ENCODE measurements at places on chromosomes 3 and 15.

DNA sequence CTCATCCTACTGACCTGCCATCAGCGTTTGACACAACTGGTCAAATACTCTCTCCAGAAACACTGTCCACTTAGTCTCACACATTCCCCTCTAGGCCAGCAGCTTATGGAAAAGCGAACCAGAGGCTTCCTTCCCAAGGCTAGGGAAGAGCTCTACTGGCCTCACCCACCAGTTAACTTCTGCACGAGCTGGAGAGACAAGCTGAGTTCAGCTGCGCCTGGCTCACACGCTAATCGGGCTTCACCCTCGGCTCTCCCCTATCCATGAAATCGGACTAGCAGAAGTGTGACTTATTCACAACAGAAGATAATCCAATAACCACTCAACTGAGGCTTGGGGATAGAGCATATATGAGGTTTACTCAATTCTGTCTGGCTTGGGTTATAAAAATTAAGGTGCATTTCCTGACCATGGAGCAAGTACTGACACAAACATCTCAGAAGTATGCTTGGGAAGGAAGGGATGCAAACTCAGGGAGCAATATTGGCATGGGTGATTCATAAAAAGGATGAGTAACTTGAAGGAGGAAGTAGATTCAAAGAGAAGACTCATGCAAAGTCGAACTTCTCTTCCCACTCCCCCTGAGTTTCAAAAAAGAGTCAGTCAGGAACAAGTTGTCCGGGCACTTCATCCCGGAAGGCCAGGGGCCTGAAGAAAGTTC lies 73.1 kb downstream of the XXYLT1 start:
- no peak for DNase-seq
- no peaks in the 10 kb centered on the region for H3K27me3 ChIP-seq
- H3K27ac ChIP-seq, result no peak overlapping the region
- H3K4me1 ChIP-seq, result peaks cover 14% of the 10 kb centered on the region
- H3K4me3 ChIP-seq, result no peak overlapping the region

GRCh38 chr3:9276761-9277370 lies 27.4 kb upstream of the SRGAP3 start:
- no peak overlapping the region for H3K4me3 ChIP-seq
- H3K27me3 ChIP-seq, result peaks cover 10% of the 10 kb centered on the region
- DNase-seq, result no peak
- no peak overlapping the region for H3K27ac ChIP-seq

GRCh38 chr3:157586293-157586692 lies 83.1 kb upstream of the VEPH1 start:
- H3K4me1 ChIP-seq, result no peaks in the 10 kb centered on the region
- peaks cover 5% of the 10 kb centered on the region for H3K27me3 ChIP-seq
- H3K36me3 ChIP-seq, result no peaks in the 10 kb centered on the region
- no peak for DNase-seq

GRCh38 chr3:196992461-196993065 lies 23.9 kb upstream of the PIGZ start:
- H3K27me3 ChIP-seq, result no peaks in the 10 kb centered on the region
- DNase-seq, result no peak
- no peak overlapping the region for H3K27ac ChIP-seq
- no peak overlapping the region for H3K4me3 ChIP-seq
- H3K4me1 ChIP-seq, result no peaks in the 10 kb centered on the region
- no peaks in the 10 kb centered on the region for H3K36me3 ChIP-seq

GRCh38 chr3:172673210-172673679 lies 37.6 kb downstream of the NCEH1 start:
- H3K4me1 ChIP-seq, result no peaks in the 10 kb centered on the region
- no peak overlapping the region for H3K4me3 ChIP-seq
- no peaks in the 10 kb centered on the region for H3K36me3 ChIP-seq
- DNase-seq, result peak; percentile 79
- no peak overlapping the region for H3K27ac ChIP-seq

GRCh38 chr3:152097770-152098169 lies 171.0 kb upstream of the MBNL1 start:
- H3K4me3 ChIP-seq, result no peak overlapping the region
- H3K4me1 ChIP-seq, result no peaks in the 10 kb centered on the region
- H3K36me3 ChIP-seq, result no peaks in the 10 kb centered on the region
- no peak overlapping the region for H3K27ac ChIP-seq
- DNase-seq, result no peak

- no peak overlapping the region for H3K27ac ChIP-seq
- peaks cover 3% of the 10 kb centered on the region for H3K36me3 ChIP-seq
- DNase-seq, result no peak
- no peaks in the 10 kb centered on the region for H3K27me3 ChIP-seq
Observed at GRCh38 chr3:50010959-50011358, 71.0 kb downstream of the RBM6 start.

GRCh38 chr3:141663993-141664392 lies 74.1 kb upstream of the RNF7 start:
- peaks cover 53% of the 10 kb centered on the region for H3K27me3 ChIP-seq
- no peak for DNase-seq
- no peak overlapping the region for H3K27ac ChIP-seq
- H3K4me1 ChIP-seq, result peaks cover 11% of the 10 kb centered on the region

GRCh38 chr3:105829229-105829628 lies 39.6 kb downstream of the CBLB start:
- H3K27ac ChIP-seq, result peak overlapping the region; percentile 100
- peak overlapping the region; percentile 93 for H3K4me3 ChIP-seq
- H3K4me1 ChIP-seq, result peaks cover 94% of the 10 kb centered on the region
- H3K36me3 ChIP-seq, result peaks cover 39% of the 10 kb centered on the region

- peaks cover 36% of the 10 kb centered on the region for H3K4me1 ChIP-seq
- no peaks in the 10 kb centered on the region for H3K27me3 ChIP-seq
- H3K36me3 ChIP-seq, result peaks cover 2% of the 10 kb centered on the region
- DNase-seq, result no peak
- H3K4me3 ChIP-seq, result no peak overlapping the region
- no peak overlapping the region for H3K27ac ChIP-seq
Observed at GRCh38 chr3:50562861-50563260, 4.7 kb downstream of the C3orf18 start.

DNA sequence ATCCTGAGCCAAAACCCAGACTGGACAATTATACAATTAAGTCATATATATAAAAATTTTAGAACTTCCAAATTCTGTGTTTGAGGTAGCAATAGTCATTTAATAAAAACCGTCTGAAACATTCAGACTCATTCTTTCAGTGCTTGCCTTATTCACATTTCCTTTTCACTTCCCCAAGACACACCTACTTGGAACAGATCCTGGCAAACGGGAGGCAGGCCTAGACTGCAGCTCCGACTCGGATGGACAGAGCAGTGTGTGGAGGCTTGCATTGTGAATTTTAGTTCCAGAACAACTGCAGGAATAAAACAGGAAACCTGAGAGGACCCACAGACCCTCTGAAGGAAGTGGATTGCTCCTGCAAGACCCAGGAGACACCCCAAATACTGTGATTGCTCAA lies 341.4 kb downstream of the CNTN3 start:
- no peaks in the 10 kb centered on the region for H3K4me1 ChIP-seq
- H3K27ac ChIP-seq, result no peak overlapping the region
- H3K4me3 ChIP-seq, result no peak overlapping the region
- no peaks in the 10 kb centered on the region for H3K36me3 ChIP-seq

DNA sequence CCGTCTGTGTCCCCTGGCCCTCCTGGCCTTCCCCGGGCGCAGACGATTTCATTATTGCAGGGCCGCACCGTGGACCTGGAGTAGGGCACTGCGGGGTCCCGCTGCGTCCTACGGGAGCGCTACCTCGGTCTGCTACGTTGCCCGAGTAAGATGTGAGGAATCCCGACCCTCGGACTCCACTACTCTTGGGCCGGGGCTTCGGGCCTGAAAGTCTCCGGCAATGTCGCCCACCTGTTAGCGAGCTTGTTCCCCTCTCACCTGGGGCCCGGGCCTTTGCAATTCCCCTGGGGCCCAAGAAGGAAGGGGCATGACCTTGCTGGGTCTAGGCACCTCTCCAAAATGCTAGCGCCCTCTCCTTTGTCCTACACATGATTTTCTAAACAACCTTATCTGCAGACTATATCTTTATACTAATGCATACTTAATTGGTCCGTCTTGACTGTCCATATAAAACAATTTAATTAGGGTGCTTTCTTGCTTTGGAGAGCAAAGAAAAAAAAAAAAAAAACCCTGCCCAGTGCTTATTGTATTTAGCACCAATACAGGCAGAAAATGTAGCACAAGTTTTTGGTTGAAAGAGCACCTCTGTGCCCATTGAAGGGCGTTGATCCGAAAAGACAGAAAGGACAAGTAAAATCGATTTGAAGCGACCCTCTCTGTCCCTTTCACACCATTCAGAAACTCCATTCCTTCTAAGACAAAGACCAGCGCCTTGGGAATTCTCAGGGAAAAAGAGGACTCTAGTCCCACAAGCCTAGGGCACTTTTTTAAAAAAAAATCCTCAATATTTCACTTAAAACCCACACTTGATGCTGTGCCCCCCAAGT lies 7.0 kb upstream of the NR2F2 start:
- no peak overlapping the region for H3K4me3 ChIP-seq
- no peak for DNase-seq
- no peak overlapping the region for H3K27ac ChIP-seq

DNA sequence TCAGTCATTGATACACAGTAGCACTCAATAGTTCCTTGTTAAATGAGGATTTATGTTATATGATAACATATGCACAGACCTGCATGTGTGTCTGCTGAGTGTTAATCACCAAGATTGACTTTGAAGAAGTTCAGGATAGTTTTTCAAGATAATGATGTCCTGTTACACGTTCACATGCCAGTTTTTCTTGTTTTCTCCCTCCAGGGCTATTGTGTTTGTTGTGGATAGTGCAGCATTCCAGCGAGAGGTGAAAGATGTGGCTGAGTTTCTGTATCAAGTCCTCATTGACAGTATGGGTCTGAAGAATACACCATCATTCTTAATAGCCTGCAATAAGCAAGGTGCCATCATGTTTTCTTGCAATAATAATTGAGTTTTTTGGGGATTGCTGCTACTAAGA lies 9.8 kb downstream of the SRPRB start:
- peak overlapping the region; percentile 58 for H3K27ac ChIP-seq
- no peak overlapping the region for H3K4me3 ChIP-seq
- peaks cover 28% of the 10 kb centered on the region for H3K36me3 ChIP-seq
- peaks cover 8% of the 10 kb centered on the region for H3K4me1 ChIP-seq

- H3K4me1 ChIP-seq, result no peaks in the 10 kb centered on the region
- H3K36me3 ChIP-seq, result no peaks in the 10 kb centered on the region
- H3K27ac ChIP-seq, result no peak overlapping the region
- no peaks in the 10 kb centered on the region for H3K27me3 ChIP-seq
- DNase-seq, result no peak
- H3K4me3 ChIP-seq, result no peak overlapping the region
Observed at GRCh38 chr3:57852896-57853295, 96.8 kb downstream of the SLMAP start.

GRCh38 chr3:32569540-32570420 lies 878 bp downstream of the DYNC1LI1 start:
- peak overlapping the region; percentile 98 for H3K4me3 ChIP-seq
- no peaks in the 10 kb centered on the region for H3K27me3 ChIP-seq
- peaks cover 2% of the 10 kb centered on the region for H3K36me3 ChIP-seq
- peak overlapping the region; percentile 95 for H3K27ac ChIP-seq
- peak; percentile 45 for DNase-seq

DNA sequence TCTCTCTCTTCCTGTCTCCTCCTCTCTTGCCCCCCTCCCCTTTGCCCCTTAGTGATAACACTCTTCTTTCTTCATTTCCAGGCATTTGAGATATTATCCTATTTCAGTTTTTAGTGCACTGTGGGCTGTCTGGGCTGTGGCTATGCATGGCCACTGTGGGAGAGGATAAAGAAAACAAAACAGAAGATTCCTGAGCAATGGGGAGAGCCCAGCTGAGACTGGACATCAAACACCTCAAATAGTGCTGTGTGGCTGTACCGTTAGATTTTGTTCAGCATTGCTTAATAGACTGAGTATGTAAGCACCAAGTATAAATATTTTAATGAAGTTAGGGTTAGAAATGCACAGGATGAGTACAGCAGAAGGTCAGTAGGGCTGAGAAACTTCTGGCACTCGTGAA lies 7.9 kb upstream of the GBE1 start:
- peaks cover 27% of the 10 kb centered on the region for H3K27me3 ChIP-seq
- H3K27ac ChIP-seq, result no peak overlapping the region
- H3K4me3 ChIP-seq, result no peak overlapping the region
- H3K36me3 ChIP-seq, result no peaks in the 10 kb centered on the region
- no peaks in the 10 kb centered on the region for H3K4me1 ChIP-seq

DNA sequence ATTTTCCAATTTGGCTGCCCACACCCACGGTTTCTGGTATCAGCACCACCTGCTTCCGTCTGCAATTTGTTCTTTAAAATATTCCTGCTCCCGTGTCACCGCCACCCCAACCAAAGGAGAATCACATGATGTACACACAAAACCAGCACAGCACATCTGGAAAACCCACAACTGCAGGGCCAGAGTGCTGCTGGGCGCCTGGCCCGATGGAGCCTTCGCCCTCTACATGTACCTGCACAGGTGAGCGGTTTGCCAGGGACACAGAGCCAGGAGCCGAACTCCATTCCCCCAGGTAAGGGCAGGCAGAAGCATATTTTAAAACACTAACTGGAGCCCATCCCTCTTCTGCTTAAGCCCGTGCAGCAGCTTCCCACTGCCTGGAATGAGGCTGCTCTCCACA lies 75.6 kb downstream of the ADAMTS17 start:
- H3K4me1 ChIP-seq, result no peaks in the 10 kb centered on the region
- DNase-seq, result no peak
- no peak overlapping the region for H3K27ac ChIP-seq
- H3K4me3 ChIP-seq, result no peak overlapping the region

GRCh38 chr15:55514414-55514850 lies 6.4 kb upstream of the DNAAF4 start:
- no peak overlapping the region for H3K4me3 ChIP-seq
- H3K27me3 ChIP-seq, result no peaks in the 10 kb centered on the region
- H3K36me3 ChIP-seq, result no peaks in the 10 kb centered on the region
- no peak for DNase-seq
- no peak overlapping the region for H3K27ac ChIP-seq

- H3K27ac ChIP-seq, result no peak overlapping the region
- H3K4me3 ChIP-seq, result no peak overlapping the region
- DNase-seq, result no peak
- H3K36me3 ChIP-seq, result no peaks in the 10 kb centered on the region
- H3K27me3 ChIP-seq, result no peaks in the 10 kb centered on the region
- H3K4me1 ChIP-seq, result no peaks in the 10 kb centered on the region
Observed at GRCh38 chr3:94362393-94362792, 299.5 kb downstream of the NSUN3 start.

GRCh38 chr15:58865425-58865880 lies 68.0 kb downstream of the SLTM start:
- H3K4me1 ChIP-seq, result peaks cover 16% of the 10 kb centered on the region
- H3K4me3 ChIP-seq, result no peak overlapping the region
- no peak for DNase-seq
- H3K27me3 ChIP-seq, result peaks cover 9% of the 10 kb centered on the region

- no peak overlapping the region for H3K4me3 ChIP-seq
- no peaks in the 10 kb centered on the region for H3K4me1 ChIP-seq
- peaks cover 6% of the 10 kb centered on the region for H3K27me3 ChIP-seq
- DNase-seq, result no peak
- no peak overlapping the region for H3K27ac ChIP-seq
- no peaks in the 10 kb centered on the region for H3K36me3 ChIP-seq
Observed at GRCh38 chr3:10381336-10381735, 60.4 kb upstream of the SEC13 start.

Data from activated T-cell treated with anti-CD3 and anti-CD28 coated beads, Interleukin-2, amount 50 U/mL, for 72 hours (primary cell).